ENCODE measurements at places on chromosomes 4 and X. TPM values are rescaled to one million over a fixed set of nuclear protein-coding genes. Genes with fewer than 3 reads are reported as not detected.

- no peak for DNase-seq
Measured at GRCh38 chrX:149275836-149276235, 229.3 kb downstream of the IDS start.

GRCh38 chrX:13474164-13474516 is 95.3 kb upstream of the EGFL6 start:
- no peak for DNase-seq

DNA sequence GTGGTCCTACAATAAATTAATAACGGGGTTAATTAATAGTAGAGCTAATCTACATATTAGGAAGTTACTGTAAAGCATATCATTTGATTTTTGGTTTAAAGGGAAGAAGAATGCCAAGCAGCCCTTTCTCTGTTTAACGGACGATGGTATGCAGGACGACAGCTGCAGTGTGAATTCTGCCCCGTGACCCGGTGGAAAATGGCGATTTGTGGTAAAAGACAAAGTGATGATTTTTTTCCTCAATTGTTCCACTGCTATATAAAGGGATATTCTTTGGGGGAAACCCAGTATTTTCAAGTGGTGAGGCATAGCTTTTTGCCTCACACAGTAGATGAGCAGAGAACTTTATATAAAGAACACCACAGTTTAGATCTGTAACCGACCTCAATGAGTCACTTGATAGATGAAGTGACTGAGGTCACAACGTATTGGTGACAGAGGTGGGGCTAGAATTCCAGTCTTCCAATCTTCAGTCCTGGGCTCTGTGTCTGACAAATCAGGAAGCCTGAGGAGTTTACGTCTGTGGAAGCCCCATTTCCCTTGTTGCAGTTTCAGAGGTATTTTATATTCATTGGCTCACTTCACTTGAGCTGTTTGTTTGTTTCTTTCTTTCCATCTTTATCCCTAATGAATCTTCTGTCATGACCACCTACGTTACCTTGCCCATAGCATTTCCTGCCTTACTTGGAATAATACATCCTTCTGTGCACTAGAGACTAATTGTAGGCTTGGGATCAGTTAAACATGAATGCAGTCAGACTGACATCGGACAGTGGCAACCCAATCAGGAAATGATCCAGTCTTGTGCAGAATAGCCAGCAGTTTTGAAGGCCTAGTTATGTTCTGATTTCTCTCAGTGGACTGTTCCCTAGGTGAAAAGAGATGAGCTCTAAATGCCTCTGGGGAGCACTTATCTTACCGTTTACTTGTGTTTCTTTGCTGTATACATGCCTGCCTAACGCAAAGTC is 30.1 kb downstream of the ZRSR2 start:
- no peak for DNase-seq

DNA sequence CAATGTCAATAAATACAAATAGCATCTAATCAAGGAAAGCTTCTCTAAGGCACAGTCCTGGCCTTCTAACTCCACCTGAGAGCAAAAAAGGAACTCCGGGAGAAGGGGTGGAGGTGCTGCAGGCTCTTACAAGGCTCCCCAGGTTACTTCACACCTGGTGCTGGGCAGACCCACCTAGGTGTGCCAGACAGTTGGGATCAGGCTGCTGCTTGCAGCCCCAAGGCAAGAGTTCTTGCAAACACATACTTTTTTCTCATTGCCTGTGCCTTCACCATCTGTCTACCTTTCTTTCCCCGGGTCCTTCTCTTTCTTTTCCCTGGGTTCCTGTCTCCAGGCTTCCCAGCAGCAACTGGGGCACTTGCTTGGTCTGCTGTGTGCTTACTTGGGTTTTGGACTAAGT is 81.4 kb upstream of the STIM2 start:
- no peak for DNase-seq

- no peak for DNase-seq
Measured at GRCh38 chr4:176675810-176676209, 116.9 kb downstream of the VEGFC start.

DNA sequence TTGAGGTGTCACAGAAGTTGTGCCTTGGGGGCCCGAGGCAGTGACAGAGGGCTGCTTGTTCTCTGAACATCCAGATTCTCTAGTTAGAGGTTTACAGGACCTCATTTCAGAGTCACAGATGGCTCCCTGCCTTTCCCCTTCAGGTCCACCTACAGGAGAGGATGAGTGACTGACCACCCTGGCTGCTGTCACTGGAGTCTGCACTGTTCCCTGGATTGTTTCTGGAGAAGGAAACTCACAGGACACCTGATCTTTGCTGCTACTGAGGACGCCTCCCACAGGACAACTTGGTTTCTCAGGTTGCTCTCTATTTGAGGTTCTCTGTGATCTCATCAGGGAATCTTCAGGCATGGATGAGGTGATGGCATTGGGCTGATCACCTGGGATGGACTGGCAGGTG is 58.3 kb downstream of the GPRIN3 start:
- DNase-seq, result no peak

DNA sequence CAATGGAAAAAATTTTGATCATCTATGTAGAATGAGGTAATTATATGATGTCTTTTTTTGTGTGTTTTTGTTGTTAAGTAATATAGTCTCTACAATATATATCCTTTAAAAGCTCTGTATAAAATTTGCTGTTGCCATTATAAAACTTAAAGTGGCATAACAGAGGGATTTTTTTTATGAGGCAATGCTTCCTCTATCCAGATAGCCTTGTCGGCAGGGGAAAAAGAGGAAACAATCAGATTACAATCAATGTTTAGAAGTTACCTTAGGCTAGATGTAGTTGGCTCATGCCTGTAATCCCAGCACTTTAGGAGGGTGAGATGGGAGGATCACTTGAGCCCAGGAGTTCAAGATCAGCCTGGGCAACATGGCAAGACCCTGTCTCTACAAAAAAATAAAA is 86.8 kb downstream of the DIAPH2 start:
- no peak for DNase-seq

GRCh38 chr4:162582180-162582579 is 418.4 kb upstream of the FSTL5 start:
- no peak for DNase-seq

- DNase-seq, result no peak
Measured at GRCh38 chr4:37138789-37139188, 105.8 kb upstream of the NWD2 start.

DNA sequence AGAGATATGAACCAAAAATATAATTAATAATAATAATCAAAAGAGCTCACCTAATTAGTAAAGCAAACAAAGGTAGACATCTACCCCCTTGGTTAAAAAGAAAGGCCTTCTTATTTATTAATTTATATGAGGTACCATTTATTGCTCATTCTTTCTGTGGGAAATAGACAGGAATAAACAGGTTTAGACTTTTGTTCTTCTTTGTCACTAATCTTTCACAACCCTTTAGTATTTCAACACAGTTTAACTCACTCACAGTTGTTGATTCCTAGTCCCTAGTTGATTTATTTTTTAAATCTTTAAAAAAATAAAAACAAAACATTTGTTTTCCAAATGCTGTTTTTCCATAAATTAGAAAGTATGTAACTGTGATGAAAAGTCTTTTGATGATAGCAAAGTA is 5.6 kb downstream of the PPARGC1A start:
- no peak for DNase-seq

- DNase-seq, result no peak
Measured at GRCh38 chr4:7535094-7535493, 100.4 kb upstream of the PSAPL1 start.

CT83 gene
- polyA plus RNA-seq, result not detected

POF1B gene
- 11.8 TPM for polyA plus RNA-seq

XPNPEP2 gene
- 15.0 TPM for polyA plus RNA-seq

- DNase-seq, result peak; percentile 76
Measured at GRCh38 chr4:55396308-55397125, 760 bp downstream of the TMEM165 start.

AMBN gene
- not detected for polyA plus RNA-seq

DNA sequence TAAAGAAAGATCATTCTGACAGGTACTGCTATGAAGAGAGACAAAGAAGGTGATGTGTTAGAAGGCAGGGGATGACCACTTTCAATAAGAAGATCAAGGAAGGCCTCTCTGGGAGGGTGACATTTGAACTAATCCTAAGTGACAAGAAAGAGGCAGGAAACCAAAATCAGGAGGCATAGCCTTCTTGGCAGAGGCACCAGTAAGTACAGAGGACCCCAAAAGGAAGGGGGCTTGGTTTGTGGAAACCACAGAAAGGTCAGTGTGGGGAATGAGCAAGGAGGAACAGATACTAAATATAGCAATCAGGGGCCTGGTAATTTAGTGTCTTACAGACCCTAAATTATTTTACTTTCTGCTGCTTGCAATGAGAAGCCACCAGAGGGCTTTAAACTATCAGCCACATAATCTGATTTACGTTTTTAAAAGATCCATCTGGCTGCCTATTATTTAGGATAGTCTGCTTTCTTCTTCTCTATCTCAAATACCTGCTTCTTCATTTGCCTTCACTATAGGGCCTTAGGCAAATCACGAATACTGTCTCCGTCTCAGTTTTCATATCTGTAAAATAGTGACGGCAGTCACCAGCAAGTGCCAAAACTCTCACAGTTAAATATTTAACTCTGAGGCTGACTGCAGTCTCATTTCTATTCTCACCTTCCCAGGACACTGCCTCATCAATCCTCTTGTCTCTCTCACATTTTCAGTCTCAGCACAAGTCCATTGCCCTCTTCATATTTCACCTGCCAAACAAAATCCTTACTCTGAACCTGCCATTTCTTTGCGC is 16.7 kb downstream of the NR3C2 start:
- DNase-seq, result no peak

Data from hepatocyte (in vitro differentiated cells).